NCI-H1436 (cell line): ENCODE measurements at places on chromosomes 11 and 22.

DNA sequence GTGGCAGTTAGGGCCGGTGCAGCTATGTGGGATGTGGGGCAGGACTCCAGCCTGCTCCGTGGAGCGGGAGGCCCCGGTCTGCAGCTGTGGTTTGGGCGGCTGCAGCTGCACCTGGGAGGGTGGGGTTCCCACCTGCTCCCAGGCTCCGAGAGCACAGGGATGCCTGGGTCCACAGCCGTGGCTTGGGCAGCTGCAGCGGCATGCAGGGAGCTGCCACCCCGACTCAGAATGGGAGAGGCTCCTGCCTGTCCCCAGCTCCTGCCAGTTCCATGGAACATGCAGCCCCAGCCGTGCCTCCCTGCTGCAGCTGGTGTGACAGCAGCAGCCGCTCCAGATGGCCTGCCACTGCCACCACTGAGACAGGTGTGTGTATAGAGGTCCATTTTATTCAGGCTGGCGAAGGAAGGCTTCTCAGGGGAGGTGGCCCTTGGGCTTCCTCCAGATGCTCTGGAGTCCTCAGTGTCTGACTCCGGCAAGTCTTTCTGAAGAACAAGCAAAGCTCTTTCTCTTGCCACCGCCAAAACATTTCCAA lies 21.8 kb upstream of the UPK3A start:
- no peak for DNase-seq

DNA sequence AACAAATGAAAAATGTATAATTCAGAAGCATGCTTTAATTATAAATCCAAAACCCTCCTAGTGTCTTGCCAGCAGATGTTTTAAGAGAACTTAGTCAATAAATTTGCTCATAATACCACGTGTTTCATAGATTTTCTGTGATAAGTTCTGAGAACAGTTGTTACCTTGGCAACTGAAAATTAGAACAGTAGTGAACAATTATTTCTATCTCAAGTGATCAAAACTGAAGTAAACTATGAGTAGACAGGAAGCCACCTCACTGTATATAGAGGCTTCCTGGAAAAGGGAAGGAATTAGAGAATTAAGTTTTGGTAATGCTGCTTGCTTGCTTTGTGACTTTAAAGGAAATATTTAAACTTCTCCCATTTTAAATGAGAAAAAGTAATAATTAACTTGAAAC lies 266.0 kb upstream of the ANO3 start:
- DNase-seq, result no peak

DNA sequence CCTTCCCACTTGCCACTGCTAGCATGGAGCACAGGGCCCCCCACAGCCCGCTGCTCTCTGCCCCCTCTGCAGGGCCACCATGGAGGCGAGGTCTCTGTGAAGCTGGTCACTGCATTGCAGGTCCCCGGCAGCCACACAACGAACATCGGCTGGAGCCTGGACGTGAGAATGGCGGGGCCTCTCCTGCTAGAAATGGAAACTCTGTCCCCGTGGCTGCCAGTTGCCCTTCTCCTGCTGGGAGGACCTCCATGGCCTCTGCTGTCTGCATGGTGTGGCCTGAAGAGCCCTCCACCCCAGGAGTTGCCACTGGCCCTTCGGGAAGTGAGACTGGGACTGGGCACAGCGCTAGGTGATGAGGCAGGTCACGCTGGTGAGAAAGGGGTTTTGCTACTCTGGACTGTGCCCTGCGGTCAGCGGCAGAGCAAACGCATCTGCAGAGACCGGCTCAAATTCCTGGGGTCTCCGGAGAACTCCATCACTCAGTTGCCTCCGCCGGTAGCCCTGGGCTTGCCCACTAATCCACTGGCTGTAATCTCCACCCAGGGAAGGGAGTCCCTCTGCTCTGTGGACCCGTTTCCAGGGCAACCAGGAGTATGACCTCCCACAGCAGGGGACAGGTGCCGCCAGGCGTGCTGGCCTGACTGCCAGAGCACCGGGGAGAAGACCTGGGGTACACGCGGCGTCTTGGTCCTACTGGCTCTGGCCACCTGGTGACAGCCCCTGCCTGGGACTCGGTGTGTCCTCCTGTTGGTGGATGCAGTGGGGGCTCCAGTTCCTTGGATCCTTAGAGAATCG lies 806.3 kb downstream of the BRD1 start:
- no peak for DNase-seq

DNA sequence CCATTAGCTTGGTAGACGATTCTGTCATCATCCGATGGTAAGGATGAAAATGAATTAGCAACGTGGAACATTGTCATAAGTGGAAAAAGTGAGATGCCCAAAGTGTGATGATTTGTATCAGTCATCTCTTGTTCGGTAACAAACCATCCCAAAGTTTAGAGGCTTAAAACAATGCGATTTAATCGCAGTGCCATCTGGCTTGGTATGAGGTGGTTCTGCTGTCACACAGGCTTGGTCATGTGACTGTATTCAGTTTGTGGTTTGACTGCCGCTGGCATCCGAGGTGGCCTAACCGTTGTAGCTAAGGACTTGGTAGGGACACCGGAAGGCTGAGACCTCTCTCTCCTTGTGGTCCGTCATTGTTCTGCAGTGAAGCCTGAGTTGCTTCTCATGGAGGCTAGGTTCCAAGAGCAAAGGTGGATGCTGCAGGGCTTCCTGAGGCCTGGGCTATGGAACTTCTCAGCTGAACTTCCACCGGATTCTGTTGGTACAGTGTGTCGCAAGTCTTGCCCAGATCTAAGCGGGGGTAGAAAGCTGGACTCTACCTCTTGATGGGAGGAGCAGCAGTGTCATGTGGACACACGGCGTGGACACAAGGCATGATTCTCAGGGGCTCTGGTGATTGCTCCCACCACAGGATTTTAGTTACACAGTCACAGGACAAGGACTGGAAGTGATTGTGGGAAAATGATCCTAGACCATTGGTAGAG lies 36.3 kb downstream of the BCR start:
- DNase-seq, result no peak

DNA sequence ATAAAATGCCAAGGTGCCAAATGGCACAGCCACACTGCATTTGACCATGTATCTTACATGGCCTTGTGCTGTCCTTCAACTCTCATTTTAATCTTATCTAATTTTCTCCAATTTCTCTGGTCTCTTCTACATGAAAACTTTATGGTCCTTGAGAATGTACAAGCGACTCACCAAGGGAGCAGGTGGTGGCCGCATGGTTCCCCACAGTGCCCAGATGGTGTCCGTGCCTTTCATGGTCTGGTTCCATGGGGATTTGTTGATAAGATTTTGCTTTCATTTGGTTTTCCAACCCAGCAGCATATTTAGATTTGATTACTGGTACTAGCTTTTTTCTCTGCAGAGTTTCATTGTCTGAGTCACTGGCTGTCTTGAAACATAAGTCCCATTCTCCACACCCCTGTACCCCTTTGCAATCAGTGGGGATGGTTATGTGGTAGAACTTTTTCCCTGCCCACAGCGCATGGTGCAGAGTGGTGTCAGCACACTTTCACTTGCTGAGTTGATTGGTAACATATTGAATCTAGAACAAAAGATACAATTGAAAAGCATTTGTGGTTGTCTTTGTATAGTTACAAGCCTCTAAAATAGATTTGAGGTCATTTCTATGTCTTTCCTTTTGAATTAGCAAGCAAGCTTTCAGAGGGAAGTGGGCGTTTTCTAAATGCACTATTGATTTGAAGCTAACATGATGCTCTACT lies 24.1 kb downstream of the ZNRF3 start:
- DNase-seq, result no peak

GRCh38 chr11:27553186-27553585 lies 46.6 kb upstream of the LIN7C start:
- no peak for DNase-seq

GRCh38 chr11:13286279-13286821 lies 8.8 kb downstream of the BMAL1 start:
- no peak for DNase-seq

DNA sequence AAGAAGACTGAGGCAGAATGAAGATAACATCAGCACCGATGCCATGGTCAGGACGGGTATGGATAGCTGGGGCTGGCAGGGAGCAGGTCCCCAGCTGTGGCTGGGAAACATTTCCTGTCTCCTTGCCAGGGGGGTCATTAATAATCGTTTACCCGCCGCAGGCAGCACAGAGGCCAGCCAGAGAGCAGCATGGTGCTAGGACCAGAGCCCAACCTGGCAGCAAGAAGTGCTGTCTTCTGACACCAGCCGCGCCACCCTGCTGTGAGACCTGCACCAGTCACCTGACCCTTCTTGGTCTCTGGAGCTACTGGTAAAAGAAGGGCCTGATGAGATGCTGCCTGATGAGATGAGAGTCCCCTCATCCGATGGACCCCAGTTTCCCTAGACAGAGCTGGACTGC lies 36.3 kb downstream of the PDE2A start:
- DNase-seq, result no peak

DNA sequence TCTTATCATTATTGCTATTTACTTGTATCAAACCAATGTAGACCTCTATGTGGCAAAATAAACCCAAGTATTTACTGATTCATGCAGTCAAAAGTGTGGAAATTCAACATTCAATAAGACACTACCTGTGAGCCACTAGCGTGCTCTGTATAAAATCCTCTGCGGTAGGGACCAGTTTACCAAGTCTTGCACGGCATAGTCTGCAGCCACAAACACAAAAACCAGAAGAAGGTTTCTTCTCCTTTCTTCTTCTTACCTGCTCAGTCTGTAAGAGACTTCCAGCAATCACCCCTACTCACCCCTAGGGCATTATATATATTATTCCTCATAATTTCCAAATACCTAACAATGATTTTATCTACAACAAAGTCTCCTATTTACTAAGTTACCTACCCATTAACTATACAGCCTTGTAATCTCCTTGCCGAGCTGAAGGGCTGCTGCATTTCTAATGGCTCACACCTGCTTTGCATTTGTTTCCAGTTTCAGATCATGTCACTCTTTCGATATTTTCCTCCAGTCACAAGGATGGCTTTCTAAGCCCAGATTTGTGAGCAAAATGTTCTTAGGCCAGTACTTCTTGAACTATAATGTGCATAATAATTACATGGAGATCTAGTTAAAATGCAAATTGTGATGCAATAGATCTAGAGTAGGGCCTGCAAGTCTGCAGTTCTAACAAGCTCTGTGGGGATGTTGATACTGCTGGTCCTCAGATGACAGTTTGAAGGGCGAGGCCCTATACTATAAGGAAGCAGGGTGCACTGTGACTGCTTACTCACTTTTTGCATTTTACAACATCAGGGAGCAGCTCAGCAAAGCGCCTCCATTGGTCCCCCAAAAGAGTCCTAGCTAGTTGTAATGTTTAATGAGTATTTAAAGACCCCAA lies 191.9 kb upstream of the DDI1 start:
- DNase-seq, result no peak

DNA sequence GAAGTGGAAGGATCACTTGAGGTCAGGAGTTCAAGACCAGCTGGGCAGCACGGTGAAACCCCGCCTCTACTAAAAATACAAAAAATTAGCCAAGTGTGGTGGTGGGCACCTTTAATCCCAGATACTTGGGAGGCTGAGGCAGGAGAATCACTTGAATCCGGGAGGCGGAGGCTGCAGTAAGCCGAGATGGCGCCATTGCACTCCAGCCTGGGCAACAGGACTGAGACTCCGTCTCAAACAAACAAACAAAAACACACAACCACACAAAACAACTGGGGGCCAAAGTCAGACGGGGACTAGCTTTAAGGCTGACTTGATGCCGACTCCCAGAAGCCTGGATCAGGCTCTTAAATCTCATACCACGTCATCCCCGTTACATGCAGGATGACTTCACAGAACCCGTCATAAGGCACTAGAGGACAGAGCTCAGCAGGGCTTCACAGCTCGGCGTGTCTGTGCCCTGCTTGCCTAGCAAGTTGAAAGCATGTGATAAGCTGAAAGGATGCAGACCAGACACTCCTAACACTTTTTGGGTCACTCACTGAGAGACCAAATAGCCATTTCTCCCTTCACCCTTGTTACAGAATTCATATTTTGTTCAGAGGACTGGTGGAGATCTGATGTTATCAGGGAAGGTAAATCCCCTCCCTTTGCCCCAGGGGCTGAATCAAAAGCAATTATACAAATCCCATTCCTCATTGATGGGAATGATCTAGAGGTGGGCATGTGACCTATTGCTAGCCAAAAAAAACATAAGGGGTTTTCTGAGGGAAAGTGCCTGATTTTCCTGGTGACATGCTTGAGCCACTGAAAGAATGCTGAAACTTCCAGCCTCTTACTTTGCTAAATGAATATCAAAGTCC lies 65.4 kb downstream of the GAB2 start:
- no peak for DNase-seq

GRCh38 chr22:37898441-37899181 lies 7.5 kb upstream of the MICALL1 start:
- no peak for DNase-seq

DNA sequence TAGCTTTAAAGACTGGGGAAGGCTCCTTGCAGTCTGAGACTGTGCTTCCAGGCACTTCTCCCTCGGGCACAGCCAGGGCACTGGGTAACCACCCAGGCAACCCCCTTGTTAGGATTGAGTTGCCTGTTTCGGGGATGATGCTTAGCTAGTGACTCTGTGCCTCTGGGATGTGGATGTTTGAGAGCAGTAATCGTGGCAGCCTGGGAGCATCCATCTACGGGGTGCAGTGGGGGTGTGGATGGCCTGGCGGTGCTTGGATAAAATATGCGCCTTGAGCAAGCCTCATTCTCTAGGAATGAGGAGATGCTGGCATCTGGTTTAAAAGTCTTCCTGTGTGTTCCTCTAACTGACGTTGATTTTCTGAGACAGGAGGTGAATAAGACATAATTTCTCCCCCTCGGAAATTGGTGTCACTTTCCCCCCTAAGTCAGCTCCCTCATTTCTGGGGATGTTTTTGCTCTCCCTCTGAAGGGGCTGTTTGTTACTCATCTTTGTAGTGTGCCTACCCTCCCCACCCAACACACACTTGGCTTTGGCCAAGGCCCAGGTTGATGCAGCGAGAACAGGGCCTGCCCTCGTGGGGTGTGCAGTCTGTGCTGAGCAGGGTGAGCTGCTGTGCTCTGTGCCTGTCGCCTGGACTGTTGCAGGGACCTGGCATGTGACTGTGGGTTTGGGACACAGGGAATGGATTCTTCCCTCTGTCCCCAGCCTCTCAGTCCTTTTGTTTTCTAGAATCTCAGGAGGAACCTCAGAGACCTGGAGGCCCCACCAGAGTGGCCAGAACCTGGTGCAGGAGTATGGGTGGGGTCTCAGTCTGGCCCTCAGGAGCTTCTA lies 2.0 kb downstream of the GNAZ start:
- DNase-seq, result no peak

DNA sequence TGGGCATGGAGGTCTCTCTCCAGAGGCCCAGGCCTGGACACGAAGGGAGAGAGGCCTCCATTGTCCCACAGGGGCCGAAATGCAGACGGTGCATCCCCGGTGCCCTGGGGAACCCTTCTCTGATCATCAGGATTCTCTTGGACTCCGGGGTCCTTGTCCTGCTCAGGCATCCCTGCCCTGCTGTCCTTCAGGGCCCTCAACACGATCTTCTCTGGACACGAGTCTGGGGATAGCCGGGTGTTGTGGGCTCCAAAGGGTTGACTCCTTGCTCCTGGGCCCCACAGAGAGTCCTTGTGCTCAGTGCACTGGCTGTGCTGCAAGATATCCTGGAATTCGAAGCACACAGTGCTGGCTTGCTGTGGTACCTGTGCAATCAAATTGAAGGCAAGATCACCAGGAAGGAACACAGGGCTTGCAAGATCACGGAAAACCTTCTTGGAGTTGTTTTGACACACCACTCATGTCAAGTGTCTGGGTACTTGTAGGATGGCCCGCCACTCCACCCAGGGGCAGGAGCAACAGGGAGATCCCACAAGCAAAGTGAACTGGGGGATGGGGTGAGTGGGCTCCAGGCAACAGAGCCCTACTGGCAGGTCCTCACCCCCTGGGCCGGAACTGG lies 61.3 kb upstream of the PRODH start:
- DNase-seq, result no peak
